ENCODE measurements at places on chromosomes 6 and 20. TPM values are rescaled to one million over a fixed set of nuclear protein-coding genes. Genes with fewer than 3 reads are reported as not detected.

Gene ITCH
- polyA plus RNA-seq = 25.0 TPM

Gene DEFB119
- not detected for polyA plus RNA-seq

Gene EFCAB8
- not detected for polyA plus RNA-seq

GRCh38 chr6:7058250-7058923 is 49.4 kb upstream of the RREB1 start:
- DNase-seq = peak; percentile 56

GRCh38 chr6:166575205-166575604 is 11.3 kb downstream of the RAMACL start:
- DNase-seq = no peak

DNA sequence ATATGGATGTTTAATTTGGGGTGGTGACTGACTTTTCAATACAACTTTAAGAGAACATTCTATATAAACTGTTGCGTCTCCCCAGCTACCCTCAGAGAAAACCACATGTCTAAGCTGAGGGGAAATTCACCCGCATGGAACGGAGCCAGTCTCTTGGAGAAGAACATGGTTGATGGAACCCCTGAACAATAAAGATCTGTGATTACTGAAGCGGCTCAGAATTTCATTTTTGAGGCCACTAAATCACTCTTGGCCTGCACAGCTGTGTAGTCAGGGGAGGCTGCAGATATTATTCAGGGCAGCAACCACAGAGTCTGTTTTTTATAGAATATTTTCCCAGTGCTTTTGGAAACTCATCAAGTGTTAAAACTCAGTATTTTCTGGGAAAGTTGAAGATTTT is 73.8 kb downstream of the EYA4 start:
- DNase-seq = no peak

GRCh38 chr20:1845163-1845523 is 50.1 kb upstream of the SIRPA start:
- no peak for DNase-seq

DNA sequence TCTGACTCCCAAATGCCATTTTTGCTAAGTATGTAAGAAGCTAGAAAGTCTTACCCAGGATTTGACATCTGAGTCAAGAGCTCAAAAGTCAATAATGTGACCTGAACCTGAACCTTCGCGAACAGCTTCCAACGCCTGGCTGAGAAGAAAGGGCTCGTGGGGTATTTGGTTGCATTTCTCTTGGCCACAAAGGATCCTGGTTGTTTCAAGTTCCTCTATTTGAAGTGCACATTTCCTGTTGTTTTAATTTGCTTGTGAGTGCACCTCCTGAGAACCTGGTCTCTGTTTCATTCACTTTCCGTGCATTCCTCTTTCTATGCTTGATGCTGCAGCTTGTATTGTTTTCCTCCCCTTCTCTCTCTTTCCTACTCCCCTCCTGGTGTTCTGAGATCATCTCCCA is 212.5 kb downstream of the FOXA2 start:
- DNase-seq = no peak

DNA sequence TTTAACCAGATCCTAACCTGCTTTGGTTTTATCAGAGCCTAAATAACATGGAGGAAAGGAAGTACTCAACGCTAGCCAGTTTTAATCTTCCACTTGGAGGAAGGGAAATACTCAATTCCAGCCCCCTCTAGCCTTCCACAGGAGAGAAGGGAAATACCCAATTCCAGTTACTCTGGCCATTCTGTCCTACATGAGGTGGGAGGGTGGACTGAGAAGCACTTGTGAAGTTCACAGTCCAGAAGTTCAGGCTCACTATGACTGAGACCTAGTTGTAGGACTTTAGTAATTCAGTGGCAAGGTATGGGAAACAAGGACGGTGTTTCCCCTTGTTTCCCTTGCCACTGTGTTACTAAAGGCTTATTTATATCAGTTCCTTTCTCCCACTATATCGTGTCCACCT is 672.0 kb downstream of the RFPL4B start:
- no peak for DNase-seq

- DNase-seq = no peak
Observed at GRCh38 chr6:26646074-26646473, 13.5 kb downstream of the ZNF322 start.
